ENCODE measurements at places on chromosomes 1 and 21. TPM values are rescaled to one million over a fixed set of nuclear protein-coding genes. Genes with fewer than 3 reads are reported as not detected.
A peak's percentile ranks its signal among the peaks of the same experiment; 100 is the strongest.

DNA sequence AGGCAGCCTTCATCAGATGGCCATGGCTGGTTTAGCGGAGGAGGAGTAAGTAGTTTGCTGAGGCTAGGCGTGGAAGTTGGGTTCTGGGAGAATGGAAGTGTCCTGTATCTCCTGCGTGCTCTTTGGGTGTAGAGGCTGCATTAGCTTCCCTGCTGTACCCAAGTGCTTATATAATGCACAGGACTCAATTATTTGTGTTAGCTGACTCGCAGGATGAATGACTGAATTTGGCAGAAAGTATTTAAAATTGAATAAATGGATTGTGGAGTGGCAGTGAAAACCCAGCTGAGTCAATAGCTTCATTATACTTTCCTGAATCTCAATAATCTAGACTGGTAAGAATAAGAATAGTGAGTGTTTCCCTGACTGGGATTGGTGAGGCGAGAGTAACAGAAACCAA is 13.8 kb downstream of the DNTTIP2 start:
- no peak overlapping the region for H3K27ac ChIP-seq
- peaks cover 7% of the 10 kb centered on the region for H3K4me1 ChIP-seq
- peaks cover 14% of the 10 kb centered on the region for H3K36me3 ChIP-seq
- peaks cover 2% of the 10 kb centered on the region for H3K27me3 ChIP-seq

DNA sequence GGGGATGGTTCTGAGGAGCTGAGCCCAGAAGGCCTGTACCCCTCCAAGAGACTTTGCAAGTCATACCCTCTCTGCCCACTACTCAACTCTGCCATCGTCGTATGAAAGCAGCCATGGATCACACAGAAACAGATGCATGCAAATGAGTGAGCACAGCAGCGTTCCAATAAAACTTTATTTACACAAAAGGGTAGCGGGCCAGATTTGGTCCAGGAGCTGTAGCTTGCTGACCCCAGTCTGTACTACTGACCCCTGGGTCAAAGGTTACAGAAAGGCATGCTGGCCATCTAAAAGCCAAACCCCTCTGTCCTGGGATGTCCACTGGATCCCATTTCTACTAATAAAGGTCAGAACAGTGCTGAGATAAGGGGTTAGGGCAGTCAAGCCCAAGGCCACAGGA is 8.8 kb upstream of the AGTRAP start:
- no peak overlapping the region for H3K27ac ChIP-seq
- H3K36me3 ChIP-seq: no peaks in the 10 kb centered on the region
- H3K4me3 ChIP-seq: no peak overlapping the region

Gene DPM3
- 66.2 TPM for total RNA-seq

DNA sequence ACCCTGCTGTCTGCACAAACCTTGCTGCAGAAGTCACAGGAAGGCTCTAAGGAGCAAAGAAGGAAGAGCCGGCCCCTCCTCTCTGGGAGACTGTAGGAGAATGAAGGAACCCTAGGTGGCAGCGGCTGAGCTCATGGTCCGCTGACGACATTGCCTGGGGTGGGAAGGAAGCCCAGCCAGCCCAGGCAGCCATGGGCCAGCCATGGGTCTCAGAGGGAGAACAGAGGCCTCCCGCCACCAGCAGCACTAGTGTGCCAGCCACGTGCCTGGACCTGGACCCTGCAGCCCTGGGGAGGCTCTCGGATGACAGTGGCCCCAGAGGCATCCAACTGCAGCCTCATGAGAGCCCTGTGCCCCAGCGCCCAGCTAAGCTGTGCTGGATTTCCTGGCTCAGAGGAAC is 49.2 kb upstream of the POFUT2 start:
- no peak overlapping the region for H3K27ac ChIP-seq
- peaks cover 6% of the 10 kb centered on the region for H3K4me1 ChIP-seq
- H3K4me3 ChIP-seq: no peak overlapping the region
- DNase-seq: no peak

Gene DTL
- total RNA-seq: 17.5 TPM

- H3K27me3 ChIP-seq: 0 out of 2 replicates have a peak, but pooled peaks cover 2% of the 10 kb centered on the region
- H3K4me1 ChIP-seq: peaks cover 35% of the 10 kb centered on the region
- peak overlapping the region; percentile 48 for H3K27ac ChIP-seq
- DNase-seq: no peak
Observed at GRCh38 chr1:243496187-243496646, 240.4 kb downstream of the SDCCAG8 start.
